Ovary (tissue), 10 donors: ENCODE measurements at places on chromosomes 1 and 21. TPM values are rescaled to one million over a fixed set of nuclear protein-coding genes. Genes with fewer than 3 reads are reported as not detected.

Gene TMEM125
- polyA plus RNA-seq, result 1.1 TPM

Gene SAMD13
- 0.63 TPM for polyA plus RNA-seq

Gene GOLT1A
- polyA plus RNA-seq, result not detected

Gene TMEM79
- 1.2 TPM for polyA plus RNA-seq

Gene IVL
- not detected for polyA plus RNA-seq

Gene BCAN
- polyA plus RNA-seq, result 0.43 TPM

Gene GBP6
- 0.50 TPM for polyA plus RNA-seq

Gene SLC35F3
- polyA plus RNA-seq, result 0.04 TPM

Gene LEFTY1
- 3.8 TPM for polyA plus RNA-seq

Gene NR1I3
- not detected for polyA plus RNA-seq

Gene MTF1
- 9.6 TPM for polyA plus RNA-seq

Gene DENND2D
- polyA plus RNA-seq, result 2.5 TPM

Gene FAM177B
- polyA plus RNA-seq, result 0.23 TPM

Gene S100A1
- 1.2 TPM for polyA plus RNA-seq

Gene SHE
- 15.4 TPM for polyA plus RNA-seq

Gene OR2L13
- 0.13 TPM for polyA plus RNA-seq

Gene CAMTA1
- 88.5 TPM for polyA plus RNA-seq

Gene RGS2
- 56.4 TPM for polyA plus RNA-seq

Gene NTPCR
- 46.5 TPM for polyA plus RNA-seq

Gene JAM2
- 23.7 TPM for polyA plus RNA-seq

Gene HES3
- polyA plus RNA-seq, result not detected

Gene OR2T10
- not detected for polyA plus RNA-seq

Gene NKAIN1
- 1.2 TPM for polyA plus RNA-seq

Gene FRRS1
- 8.0 TPM for polyA plus RNA-seq

Gene CELF3
- not detected for polyA plus RNA-seq

Gene CBR1
- polyA plus RNA-seq, result 44.0 TPM

Gene ANKRD35
- polyA plus RNA-seq, result 2.6 TPM

Gene GALNT2
- polyA plus RNA-seq, result 53.6 TPM

Gene PM20D1
- polyA plus RNA-seq, result 1.8 TPM

Gene PAPPA2
- 0.01 TPM for polyA plus RNA-seq

Gene C1orf167
- not detected for polyA plus RNA-seq

Gene APCS
- polyA plus RNA-seq, result not detected
